ENCODE measurements at places on chromosomes 2 and 18. TPM values are rescaled to one million over a fixed set of nuclear protein-coding genes. Genes with fewer than 3 reads are reported as not detected.

VRK2 gene
- 7.1 TPM for total RNA-seq

SERPINB10 gene
- total RNA-seq, result not detected

MLPH gene
- total RNA-seq, result 114 TPM

MAP3K19 gene
- total RNA-seq, result not detected

CAB39 gene
- total RNA-seq, result 35.9 TPM

DCDC2C gene
- not detected for total RNA-seq

GCG gene
- total RNA-seq, result not detected

POTEE gene
- total RNA-seq, result not detected

TIA1 gene
- total RNA-seq, result 46.0 TPM

CLEC4F gene
- not detected for total RNA-seq

GREB1 gene
- 0.51 TPM for total RNA-seq

MTLN gene
- 86.5 TPM for total RNA-seq

VWA3B gene
- under 0.01 TPM for total RNA-seq

CHRNG gene
- not detected for total RNA-seq

LYPD1 gene
- 158 TPM for total RNA-seq

PRKAG3 gene
- total RNA-seq, result not detected

NOSTRIN gene
- not detected for total RNA-seq

SP100 gene
- 37.9 TPM for total RNA-seq

FSHR gene
- not detected for total RNA-seq

COL4A4 gene
- total RNA-seq, result 0.81 TPM

CNGA3 gene
- not detected for total RNA-seq

CROCC2 gene
- not detected for total RNA-seq

NTSR2 gene
- total RNA-seq, result not detected

IMMT gene
- 62.1 TPM for total RNA-seq

LYG2 gene
- not detected for total RNA-seq

TRMT61B gene
- 6.8 TPM for total RNA-seq

NOL4 gene
- not detected for total RNA-seq

CYS1 gene
- 16.9 TPM for total RNA-seq

CABLES1 gene
- 13.7 TPM for total RNA-seq
